ENCODE measurements at places on chromosomes 11 and 22.

DNA sequence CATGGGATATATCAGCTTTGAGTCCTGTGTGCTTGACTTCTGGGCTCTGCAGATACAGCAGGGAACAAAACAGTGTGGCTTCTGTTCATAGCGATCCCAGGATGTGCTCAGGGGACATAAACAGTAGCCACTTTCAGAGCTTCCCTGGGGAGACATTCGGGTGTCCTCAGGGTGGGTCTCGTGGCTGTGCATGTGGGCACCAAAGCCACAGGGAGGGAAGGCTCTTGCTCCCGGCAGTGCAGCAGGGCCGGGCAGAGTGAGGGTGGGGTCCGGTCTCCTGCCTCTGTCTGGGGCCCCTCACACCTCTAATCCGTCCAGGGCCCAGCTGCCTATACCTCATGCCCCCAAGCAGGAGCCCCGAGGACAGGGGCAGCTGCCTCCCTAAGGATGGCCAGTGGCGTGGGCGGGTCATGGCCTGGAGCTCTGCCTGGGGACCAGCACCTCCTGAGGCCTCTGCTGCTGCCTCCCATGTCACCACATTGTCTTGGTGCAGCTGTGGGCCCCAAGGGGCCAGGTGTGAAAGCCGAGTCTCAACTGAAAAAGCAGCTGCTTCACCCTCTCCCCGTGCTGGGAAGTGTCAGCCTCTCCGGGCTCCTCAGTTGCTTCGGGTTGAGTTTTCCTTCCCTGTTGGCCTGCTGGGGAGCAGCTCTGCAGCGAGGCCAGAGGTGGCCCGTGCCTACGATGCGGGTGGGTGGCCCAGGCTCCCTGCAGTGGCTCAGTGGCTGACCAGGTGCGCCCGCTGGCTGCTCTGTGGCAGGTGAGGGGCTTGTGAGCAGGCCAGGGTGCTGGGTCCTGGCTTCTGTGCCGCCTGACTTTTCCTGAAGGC, 3.8 kb downstream of the TPCN2 start:
- no peak for DNase-seq

DNA sequence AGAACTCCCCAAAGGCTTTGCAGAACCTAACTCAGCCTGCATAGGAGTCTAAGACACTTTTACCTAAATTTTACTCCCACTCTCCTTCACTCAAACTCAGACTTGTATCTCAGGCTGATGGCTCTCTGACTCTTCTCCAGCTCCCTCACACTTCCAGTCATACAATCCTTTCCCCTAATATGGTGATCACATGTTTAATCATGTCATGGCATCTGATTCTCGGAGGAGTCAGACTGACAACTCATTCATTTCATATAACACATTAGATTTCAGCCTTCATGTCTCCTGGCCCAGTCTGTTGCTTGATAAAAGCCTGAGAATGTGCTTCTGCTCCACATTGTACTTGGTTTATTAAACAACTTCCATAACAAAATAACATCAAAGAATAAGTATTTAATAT, 1503.9 kb upstream of the TENM4 start:
- no peak for DNase-seq

DNA sequence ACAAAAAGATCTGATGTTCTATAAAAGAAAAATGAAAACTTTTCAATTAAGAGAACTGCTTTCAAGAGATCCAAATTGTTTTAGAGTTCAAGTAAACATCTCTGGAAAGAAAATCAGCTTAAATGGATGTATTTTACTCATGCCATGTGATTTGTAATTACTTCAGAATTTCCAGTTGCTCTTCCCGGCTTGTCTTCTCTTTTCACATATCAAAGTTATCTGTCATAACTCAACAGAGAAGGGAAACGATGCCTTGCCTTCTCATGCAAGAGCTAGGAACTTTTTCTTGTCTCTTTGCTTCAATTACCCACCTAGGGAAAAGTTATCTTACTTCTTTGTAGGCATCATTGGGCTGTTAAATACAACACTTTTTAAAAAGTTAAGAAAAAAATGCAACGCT, 255.2 kb upstream of the POU2AF2 start:
- DNase-seq: no peak

- no peak for DNase-seq
Observed at GRCh38 chr11:118529584-118530175, 1.3 kb upstream of the TMEM25 start.

DNA sequence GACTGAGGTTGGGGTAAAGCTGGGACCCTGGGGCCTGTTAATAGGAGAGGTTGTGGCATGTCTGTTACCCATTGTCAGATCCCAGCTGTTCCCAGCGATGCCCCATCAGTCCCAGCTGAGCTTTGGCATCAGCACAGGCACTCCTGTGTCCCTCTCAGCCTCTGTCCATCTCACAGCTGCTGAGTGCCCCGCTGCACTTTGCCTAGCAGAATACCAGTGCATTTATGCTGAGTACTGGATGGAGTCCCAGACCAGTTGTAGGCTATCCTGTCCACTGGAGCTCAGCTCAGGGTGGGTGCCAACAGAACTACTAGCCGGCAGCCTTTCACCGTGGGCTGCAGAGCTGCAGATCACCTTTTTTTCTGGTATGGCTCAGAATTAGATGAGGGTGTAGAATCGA, 9.9 kb downstream of the FXYD6 start:
- DNase-seq: no peak

GRCh38 chr11:106063009-106063408, 14.1 kb downstream of the KBTBD3 start:
- DNase-seq: no peak

DNA sequence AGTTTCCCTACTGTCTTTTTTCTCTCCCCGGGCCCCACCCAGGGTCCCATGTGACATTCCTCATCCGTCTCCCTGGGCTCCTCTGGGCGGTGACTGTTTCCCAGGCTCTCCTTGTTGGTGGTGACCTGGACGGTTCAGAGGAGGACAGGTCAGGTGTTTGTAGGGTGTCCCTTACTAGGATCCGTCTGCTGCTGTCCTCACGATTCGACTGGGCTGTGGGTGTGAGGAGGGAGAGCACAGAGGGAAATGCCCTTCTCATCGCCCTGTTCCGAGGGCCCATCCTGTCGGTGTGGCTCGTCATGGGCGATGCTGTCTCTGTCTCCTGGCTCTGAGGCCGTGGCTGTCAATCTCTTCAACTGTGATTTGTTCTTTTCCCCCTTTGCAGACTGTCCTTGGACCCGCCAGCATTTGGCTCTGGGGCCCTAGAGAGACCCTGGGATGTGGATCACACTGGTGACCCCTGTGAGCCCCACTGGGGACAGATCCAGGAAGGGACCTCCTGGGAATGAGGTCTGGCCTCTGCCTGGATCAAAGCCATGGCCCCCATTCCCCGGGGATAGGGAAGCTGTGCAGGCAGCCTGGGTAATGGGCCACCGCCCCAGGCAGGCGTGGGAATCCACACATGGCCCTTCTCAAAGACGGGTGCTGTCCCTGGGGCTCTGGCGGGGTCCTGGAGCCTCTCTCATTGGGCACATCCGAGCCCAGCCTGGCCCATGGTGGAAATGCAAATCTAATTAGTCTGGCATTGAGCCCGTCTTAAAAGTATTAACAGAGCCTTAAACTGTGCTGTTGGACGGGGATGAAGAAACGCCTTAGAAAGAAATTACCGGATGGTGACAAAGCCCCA, 46.8 kb upstream of the KCNQ1OT1 start:
- no peak for DNase-seq

DNA sequence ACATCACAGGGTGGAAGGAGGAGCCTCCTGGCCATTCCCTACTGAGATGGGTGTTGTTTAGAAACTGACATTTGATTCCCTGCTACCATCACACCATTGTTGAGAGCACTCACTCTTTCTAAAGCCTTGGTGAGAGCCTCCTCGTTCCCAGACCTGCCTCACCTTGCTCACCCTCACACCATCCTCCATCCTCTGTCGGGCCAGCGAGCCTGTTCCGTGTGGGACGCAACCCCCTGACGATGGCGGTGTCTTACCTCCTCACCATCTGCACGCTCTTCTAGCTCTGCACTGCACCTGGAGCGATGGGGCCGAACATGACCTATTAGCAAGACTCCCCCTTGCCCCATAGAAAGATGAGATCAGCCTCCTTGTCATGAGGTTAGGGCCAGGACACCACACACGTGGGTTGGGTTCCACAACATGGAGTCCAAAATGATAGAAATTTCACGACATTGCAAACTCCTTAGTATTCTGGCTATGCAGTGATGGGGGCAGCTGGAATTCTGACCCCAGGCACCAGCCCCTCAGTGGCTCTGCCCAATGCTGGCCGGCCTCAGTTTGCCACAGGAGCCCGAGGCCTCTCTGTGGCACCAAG, 1017.9 kb downstream of the TBC1D22A start:
- no peak for DNase-seq

DNA sequence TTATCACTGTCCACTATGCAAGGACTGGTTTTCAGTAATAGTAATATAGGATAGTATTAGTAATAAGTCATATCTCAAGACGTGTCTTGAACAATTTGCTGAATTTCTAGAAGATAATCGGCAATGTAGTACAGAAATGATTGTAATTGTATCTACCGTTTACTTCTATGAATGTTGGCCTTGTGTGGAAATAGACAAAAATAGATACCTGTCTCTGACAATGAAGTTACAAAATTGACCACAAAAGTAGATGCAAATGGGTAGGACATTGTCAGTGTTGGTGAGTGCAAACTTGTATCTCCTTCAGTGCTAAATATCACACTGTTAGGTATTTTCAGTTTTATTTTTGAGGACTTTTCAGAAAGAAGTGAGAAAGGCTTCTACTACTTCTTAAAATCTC, 43.1 kb downstream of the SVIP start:
- no peak for DNase-seq

Data from stimulated activated CD8-positive, alpha-beta memory T cell treated with anti-CD3 and anti-CD28 coated beads, Interleukin-4, amount 100 ng/mL, for 1 hour (primary cell).